GM12892 (cell line): ENCODE measurements at places on chromosomes 11 and 22.

GRCh38 chr11:20056109-20056949 is 103.9 kb downstream of the DBX1 start:
- no peak for DNase-seq

DNA sequence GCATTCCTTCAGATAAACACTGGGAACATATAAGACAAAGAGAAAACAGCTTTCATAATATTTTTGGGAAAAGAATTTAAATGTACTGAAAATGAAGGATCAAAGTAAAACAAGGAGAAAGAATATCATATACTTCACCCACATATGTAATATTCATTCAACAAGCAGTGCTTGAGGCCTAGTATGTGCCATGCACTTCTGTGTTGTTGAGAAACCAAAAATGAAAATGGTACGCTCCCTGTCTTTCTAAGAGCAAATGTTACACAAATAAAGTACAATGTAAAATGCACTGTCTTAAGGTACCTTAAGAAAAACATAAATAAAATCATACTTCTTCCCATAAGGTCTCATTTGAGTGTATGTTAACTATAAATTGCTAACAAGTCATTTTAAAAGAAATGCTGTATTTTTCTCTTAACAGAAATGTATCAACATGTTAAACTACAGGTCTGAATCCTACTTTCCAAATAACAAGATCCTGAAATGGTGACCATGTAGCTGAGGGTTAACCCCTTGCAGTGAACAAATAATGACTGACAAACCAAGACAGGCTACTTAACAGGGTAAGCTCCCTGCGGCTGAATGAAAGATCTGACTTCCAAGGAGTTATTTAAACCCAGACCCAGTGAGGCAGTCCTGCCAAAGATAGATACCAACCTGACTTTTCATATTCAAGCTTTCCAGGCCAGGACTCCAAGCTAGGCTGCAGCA is 377.6 kb downstream of the DCDC1 start:
- DNase-seq = no peak

GRCh38 chr11:71349627-71350026 is 97.2 kb upstream of the SHANK2 start:
- DNase-seq = no peak

- no peak for DNase-seq
Measured at GRCh38 chr11:76644591-76644990, 26.0 kb downstream of the LRRC32 start.

GRCh38 chr11:113567867-113568544 is 92.8 kb upstream of the DRD2 start:
- no peak for DNase-seq

GRCh38 chr11:29319210-29319609 is 697.6 kb downstream of the KCNA4 start:
- no peak for DNase-seq

GRCh38 chr22:48972979-48973693 is 854.5 kb downstream of the BRD1 start:
- no peak for DNase-seq

- DNase-seq = no peak
Measured at GRCh38 chr11:62645671-62645945, 805 bp downstream of the GANAB start.
